Stimulated activated CD4-positive, alpha-beta T cell treated with anti-CD3 and anti-CD28 coated beads, Interleukin-2, amount 100 ng/mL, for 24 hours (primary cell): ENCODE measurements at places on chromosomes 13 and 19.

GRCh38 chr13:67588607-67589006 lies 358.5 kb upstream of the PCDH9 start:
- DNase-seq: no peak

DNA sequence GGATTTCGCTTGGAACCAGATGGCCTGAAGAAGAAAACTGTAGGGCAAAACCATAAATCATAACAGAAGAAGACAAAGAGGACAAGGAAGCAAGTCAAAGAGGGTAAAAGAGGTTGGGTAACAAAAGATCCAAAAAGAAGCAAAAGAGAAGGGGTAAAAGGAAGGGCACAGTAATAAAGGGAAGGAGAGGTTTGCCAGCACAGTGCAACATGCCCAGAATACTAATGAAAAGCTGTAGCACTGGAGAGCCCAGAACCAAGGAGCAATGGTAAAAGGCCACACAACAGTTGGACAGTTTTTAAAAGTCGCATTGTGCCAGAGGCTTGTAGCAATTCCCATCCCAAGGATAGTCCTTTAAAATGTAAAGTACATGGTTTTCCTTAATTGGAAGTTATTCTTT lies 506.6 kb downstream of the PCDH9 start:
- no peak for DNase-seq

DNA sequence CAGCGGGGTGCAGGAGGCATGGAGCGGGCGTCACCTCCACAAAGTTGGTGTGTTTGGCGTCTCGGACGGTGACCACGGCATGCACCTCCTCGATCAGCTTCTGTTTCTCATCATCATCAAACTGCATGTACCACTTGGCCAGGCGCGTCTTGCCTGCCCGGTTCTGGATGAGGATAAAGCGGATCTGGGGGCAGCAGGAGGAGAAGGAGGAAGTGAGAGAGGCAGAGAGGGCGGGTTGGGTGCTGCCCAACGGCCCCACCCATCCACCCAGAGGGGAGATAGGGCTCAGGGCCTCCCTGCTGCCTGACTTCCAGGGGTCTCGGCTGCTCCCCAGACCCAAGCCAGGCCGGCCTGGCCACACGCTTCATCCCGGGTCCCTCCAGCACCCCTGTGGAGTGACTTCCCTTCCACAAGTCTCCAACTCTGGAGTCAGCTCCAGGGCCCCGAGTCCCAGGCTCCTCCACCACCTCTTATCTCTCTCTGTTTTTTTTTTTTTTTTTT lies 4.6 kb downstream of the AP2S1 start:
- DNase-seq: no peak

- no peak for DNase-seq
Observed at GRCh38 chr19:35118268-35119020, 2.8 kb downstream of the FXYD3 start.

DNA sequence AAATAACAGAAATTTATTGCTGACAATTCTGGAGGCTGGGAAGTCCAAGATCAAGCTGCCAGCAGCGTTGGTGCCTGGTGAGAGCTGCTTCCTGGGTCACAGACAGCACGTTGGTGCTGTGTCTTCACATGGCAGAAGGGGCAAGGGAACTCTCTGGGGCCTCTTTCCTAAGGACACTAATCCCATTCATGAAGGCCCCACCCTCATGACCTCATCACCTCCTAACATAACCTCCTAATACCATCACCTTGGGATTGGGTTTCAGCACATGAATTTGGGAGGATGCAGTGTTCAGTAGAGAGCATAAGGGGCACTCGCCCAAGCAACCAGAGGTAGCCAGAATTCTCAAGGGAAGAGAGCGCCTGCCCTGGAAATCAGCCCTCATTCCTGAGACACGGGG lies 15.7 kb downstream of the TMEM150B start:
- DNase-seq: no peak

DNA sequence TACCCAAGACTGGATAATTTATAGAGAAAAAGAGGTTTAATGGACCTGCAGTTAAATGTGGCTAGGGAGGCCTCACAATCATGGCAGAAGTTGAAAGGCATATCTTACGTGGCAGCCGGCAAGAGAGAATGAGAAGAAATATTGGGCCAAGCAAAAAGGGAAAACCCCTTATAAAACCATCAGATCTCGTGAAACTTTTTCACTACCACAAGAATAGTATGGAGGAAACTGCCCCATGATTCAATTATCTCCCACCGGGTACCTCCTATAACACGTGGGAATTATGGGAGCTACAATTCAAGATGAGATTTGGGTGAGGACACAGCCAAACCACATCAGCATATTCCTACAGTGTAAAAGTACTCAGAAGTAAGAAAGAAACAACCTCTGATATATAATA lies 4.7 kb upstream of the KBTBD7 start:
- no peak for DNase-seq

GRCh38 chr13:79492313-79492798 lies 11.4 kb downstream of the NDFIP2 start:
- DNase-seq: no peak

DNA sequence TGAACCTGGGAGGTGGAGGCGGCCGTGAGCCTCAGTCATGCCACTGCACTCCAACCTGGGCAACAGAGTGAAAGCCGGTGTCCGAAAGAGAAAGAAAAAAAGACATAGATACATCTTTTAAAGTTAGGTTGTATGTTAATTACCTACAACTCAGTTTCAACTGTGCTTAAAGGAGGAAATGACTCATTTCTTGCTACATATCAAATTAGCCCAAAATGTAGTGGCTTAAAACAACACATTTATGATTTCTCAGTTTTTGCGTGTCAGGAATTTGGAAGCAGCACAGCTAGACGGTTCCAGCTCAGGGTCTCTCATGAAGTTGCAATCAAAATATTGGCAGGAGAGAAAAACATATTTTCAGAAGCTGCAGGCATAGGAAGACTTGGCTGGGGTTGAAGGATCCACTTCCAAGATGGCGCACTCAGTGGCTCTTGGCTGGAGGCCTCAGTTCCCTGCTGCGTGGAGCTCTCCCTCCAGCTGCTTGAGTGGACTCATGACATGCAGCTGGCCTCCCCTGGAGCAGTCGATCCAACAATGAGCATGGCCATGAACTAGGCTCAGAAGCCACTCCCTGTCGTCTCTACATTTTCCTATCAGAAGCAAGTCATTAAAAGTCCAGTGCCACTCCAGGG lies 7.1 kb downstream of the LDLR start:
- peak; percentile 30 for DNase-seq

GRCh38 chr13:19984430-19985218 lies 26.1 kb downstream of the ZMYM2 start:
- DNase-seq: no peak

GRCh38 chr19:45508861-45509691 lies 1.8 kb downstream of the VASP start:
- DNase-seq: peak; percentile 58

GRCh38 chr13:102203718-102204117 lies 198.1 kb downstream of the FGF14 start:
- DNase-seq: no peak

- DNase-seq: peak; percentile 79
Observed at GRCh38 chr19:51372649-51373504, at the start of gene NKG7. Gene NKG7 (minus strand): TSS chr19:51372654. CDS start chr19:51372535, 119 bp downstream.

- no peak for DNase-seq
Observed at GRCh38 chr13:100828226-100828625, 153.6 kb upstream of the TMTC4 start.

GRCh38 chr19:3520166-3521103 lies 14.3 kb downstream of the FZR1 start:
- DNase-seq: no peak

DNA sequence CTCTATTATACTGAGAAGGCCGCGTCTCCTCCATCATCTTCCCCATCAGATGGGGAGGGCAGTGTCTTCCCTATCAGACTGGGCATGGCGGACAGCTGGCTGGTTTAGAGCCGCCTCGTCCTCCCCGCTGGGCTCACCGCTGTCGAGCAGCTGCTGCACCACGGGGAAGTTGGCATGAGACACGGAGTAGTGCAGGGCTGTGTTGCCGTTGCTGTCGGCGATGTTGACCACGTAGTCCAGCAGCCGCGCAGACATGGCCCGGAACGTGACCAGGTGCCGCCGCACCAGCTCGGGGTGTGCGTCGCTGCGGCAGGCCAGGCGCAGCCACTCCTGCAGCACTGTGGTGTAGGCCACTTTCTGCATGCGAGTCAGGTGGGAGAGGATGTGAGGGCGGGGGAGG lies 18.8 kb upstream of the SPC24 start:
- no peak for DNase-seq

- DNase-seq: no peak
Observed at GRCh38 chr19:7942981-7943443, 454 bp downstream of the TIMM44 start.

GRCh38 chr13:95023405-95023804 lies 277.8 kb downstream of the ABCC4 start:
- no peak for DNase-seq

DNA sequence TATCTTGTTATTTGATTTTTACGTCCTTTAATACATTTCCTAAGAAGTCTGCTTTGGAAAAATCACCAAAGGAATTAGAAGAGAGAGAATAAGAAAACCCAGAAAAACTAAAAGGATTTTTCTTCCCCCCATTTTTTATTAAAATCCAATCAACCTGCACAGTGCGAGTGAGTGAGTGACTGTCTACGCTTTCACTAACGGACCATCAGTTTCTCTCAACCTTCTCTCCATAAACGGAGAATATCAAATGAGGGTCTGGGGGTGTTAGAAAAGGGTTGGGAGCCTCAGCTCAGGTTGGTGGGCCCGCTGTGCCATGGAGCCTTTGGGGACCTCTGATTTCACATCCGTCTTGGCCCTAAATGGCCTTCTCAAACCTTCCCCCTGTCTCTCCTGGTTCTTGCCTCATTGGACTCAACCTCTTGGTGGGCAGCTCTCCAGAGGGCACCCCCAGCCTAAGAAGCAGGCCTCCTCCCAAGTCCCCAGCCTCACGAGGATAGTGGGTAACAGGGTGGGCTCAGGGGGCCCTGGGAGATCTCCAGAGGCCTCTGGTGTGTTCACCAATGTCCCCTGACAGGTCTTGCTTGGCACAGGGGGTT lies 763 bp upstream of the LRP3 start:
- no peak for DNase-seq

DNA sequence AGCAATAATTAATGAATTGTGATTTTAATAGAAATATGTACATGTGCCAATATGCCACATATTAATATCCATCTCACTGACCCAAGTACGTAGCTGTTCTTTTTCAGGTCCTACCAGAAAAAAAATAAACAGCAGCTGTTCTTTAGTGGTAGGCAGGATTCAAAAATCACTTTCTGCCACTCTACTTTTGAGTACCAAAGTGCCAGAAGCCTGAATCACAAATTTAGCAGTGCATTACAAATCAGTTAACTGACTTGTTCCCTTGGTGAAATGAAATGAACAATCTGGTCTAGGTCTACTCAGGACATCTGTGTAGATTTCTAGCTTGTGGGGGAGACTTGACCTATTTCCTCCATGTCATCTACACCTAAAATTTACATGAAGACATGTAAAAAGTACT lies 775.5 kb upstream of the GPC6 start:
- no peak for DNase-seq

DNA sequence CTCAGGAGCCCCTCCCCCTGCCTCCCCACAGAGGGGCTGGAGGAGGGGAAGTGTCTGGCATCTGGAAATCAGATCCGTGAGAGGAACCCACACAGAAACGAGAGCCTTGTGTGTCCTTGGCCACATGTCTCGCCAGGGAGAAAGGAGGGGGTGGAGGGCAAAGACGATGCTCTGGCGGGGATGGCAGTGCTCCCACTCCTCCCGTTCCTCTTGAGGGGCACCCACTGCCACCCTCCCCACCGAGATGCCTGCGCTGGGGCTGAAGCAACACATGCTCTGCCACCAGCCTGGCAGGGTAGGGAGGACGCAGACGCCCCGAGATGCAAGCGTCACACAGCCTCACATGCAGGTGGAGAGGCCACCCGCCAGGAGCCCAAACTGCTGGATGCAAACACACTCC lies 2.8 kb downstream of the ADGRL1 start:
- no peak for DNase-seq

DNA sequence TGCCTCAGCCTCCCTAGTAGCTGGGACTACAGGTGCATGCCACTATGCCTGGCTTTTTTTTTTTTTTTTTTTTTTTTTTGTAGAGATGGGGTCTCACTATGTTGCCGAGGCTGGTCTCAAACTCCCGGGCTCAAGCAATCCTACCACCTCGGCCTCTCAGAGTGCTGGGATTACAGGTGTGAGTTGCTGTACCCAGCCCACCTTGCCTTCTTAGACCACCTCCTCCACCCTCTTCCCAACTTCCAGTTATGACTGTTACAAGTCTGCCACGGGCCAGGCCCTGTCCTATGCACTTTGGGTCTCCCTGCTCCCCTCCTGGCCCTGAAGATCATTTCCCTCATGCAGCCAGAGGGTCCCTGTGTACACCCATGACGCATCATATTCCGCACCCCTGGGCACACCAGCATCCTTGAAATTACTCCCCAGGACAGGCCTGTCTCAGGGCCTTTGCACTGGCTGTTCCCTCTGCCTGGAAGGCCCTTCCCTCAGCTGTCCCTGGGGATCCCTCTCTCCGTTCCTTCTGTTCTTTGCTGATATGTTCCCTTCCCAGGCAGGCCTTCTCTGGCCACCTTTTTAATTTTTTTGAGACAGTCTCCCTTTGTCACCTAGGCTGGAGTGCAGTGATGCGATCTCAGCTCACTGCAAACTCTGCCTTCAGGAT lies 3.0 kb downstream of the LGALS4 start:
- DNase-seq: no peak

DNA sequence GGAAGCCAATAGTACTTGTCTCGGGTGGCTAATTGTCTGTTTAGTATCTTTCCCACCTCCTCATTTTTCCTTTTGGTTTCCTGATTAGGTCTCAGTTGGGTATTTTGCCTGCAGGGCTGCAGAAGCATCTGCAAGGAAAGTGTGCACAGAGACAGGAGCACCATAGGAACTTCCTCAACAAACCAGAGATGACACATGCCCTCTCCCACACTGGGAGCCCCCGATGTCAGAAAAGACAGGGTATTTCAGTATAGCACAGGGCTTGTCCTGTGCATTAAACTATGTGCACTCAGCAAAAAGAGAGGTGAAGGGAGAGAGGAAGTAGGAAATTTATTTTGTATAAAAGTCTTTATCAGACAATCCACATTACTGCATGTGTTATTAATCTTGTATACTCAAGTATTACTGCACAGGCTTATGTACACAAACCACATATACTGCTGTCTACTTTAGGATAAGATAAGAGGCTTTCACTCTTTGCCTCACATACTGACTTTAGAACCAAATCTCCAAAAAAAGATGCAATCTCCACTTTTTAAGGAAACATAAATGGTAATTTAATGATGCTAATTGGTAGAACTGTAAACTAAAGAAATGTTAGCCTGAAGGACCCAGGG lies 501.0 kb downstream of the FOXO1 start:
- DNase-seq: no peak

GRCh38 chr19:8142513-8142900 lies 6.9 kb downstream of the FBN3 start:
- DNase-seq: no peak

- DNase-seq: no peak
Observed at GRCh38 chr13:50629497-50629896, 214.0 kb downstream of the DLEU7 start.
